ENCODE measurements at places on chromosomes 12 and 14. TPM values are rescaled to one million over a fixed set of nuclear protein-coding genes. Genes with fewer than 3 reads are reported as not detected.

DNA sequence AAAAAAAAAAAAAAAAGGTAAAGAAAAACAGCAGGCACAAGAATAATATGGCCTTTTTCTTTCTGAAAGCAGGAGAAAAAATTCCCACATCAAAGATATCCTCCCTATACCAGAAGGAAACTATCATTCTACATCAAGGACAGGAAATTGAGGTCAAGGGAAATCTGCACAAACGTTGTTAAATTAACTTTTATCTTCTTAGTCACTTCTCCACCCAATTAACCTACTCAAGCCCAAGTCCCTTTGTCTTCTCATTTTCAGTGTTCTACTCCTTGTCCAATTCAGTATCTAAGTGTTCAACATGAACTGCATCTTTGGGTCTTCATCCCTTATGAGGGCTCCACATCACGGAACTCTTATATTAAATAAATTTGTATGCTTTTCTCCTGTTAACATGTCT, 15.7 kb downstream of the NDUFA12 start:
- H3K27ac ChIP-seq, result peak overlapping the region; percentile 84
- no peaks in the 10 kb centered on the region for H3K27me3 ChIP-seq
- DNase-seq, result no peak
- H3K4me3 ChIP-seq, result peak overlapping the region; percentile 28

GRCh38 chr12:131021154-131021541, 67.4 kb downstream of the ADGRD1 start:
- no peak overlapping the region for H3K27ac ChIP-seq
- no peak overlapping the region for H3K4me3 ChIP-seq
- no peaks in the 10 kb centered on the region for H3K36me3 ChIP-seq
- no peaks in the 10 kb centered on the region for H3K27me3 ChIP-seq

Gene APOLD1
- total RNA-seq, result 14.4 TPM

GRCh38 chr12:94147991-94148738, at the start of gene PLXNC1:
PLXNC1 (plus strand) TSS chr12:94148577; CDS start chr12:94148972, 395 bp downstream.
- H3K36me3 ChIP-seq, result peaks cover 13% of the 10 kb centered on the region
- H3K4me3 ChIP-seq, result peak within 1 kb of the TSS; percentile 85
- H3K4me1 ChIP-seq, result peaks cover 43% of the 10 kb centered on the region
- H3K27me3 ChIP-seq, result peaks cover 25% of the 10 kb centered on the region

GRCh38 chr14:100532154-100532861, 54.9 kb downstream of the BEGAIN start:
- no peaks in the 10 kb centered on the region for H3K36me3 ChIP-seq
- peaks cover 19% of the 10 kb centered on the region for H3K4me1 ChIP-seq
- no peak overlapping the region for H3K4me3 ChIP-seq

DNA sequence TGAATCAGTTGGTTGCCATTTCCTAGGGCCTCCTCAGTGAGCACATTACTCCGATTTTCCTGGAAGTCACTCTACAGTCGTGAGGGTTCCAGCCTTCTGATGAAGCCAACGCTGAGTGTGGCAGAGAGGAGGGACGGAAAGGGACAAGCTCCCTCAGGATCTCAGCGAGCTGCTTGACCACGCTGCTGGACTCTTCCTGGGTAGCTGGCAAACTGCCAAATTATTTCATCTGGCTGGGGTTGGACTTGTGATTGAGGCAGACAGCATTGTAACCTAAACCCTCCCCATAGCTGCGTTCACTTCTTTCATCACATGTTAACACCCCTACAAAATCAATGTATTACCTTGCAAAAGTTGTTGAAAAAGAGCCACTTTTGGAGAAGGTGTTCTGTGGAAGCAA, 69.6 kb upstream of the CHST11 start:
- H3K4me1 ChIP-seq, result peaks cover 4% of the 10 kb centered on the region
- H3K36me3 ChIP-seq, result peaks cover 2% of the 10 kb centered on the region
- no peak overlapping the region for H3K27ac ChIP-seq

- H3K27me3 ChIP-seq, result no peaks in the 10 kb centered on the region
- DNase-seq, result no peak
- peaks cover 56% of the 10 kb centered on the region for H3K4me1 ChIP-seq
These were observed 27.4 kb downstream of the PCNX1 start for GRCh38 chr14:70934502-70935134.

GRCh38 chr12:122855928-122856831, 20.9 kb downstream of the HIP1R start:
- no peak for DNase-seq
- no peaks in the 10 kb centered on the region for H3K27me3 ChIP-seq

Gene PTHLH
- not detected for total RNA-seq

- H3K4me1 ChIP-seq, result peaks cover 9% of the 10 kb centered on the region
- H3K27me3 ChIP-seq, result no peaks in the 10 kb centered on the region
- H3K4me3 ChIP-seq, result no peak overlapping the region
- no peaks in the 10 kb centered on the region for H3K36me3 ChIP-seq
- DNase-seq, result peak; percentile 67
These were observed 15.2 kb upstream of the PEBP1 start for GRCh38 chr12:118120579-118121363.

GRCh38 chr12:47071241-47071852, 8.1 kb upstream of the PCED1B start:
- peaks cover 3% of the 10 kb centered on the region for H3K4me1 ChIP-seq
- DNase-seq, result no peak
- no peak overlapping the region for H3K4me3 ChIP-seq
- no peaks in the 10 kb centered on the region for H3K27me3 ChIP-seq
- H3K27ac ChIP-seq, result no peak overlapping the region

GRCh38 chr12:57181561-57182155, 34.2 kb upstream of the LRP1-AS start:
- no peaks in the 10 kb centered on the region for H3K36me3 ChIP-seq
- no peak for DNase-seq
- H3K4me3 ChIP-seq, result no peak overlapping the region
- H3K27ac ChIP-seq, result no peak overlapping the region
- no peaks in the 10 kb centered on the region for H3K27me3 ChIP-seq
- peaks cover 3% of the 10 kb centered on the region for H3K4me1 ChIP-seq

DNA sequence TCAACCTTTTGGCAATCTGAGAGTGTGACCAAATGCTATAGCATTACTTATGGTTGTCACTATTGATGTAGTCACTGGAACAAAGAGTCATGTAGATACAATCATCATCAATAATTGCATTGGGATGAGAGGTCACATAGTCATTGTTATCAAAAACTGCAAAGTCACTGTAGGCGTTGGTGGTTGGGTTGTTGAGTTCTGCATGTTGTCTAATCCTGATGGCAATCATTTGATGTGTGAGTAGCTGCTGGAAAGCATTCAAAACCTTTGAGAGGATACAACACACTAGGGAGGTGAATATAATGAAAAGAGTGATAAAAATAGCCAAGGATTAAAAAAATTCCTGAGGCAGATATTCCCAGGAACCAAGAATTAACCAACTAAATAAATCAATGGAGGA, 214.7 kb upstream of the SYT10 start:
- DNase-seq, result no peak
- no peaks in the 10 kb centered on the region for H3K27me3 ChIP-seq
- no peaks in the 10 kb centered on the region for H3K4me1 ChIP-seq
- no peak overlapping the region for H3K4me3 ChIP-seq
- H3K36me3 ChIP-seq, result no peaks in the 10 kb centered on the region

GRCh38 chr14:58309086-58309485, 10.7 kb downstream of the ARID4A start:
- no peak overlapping the region for H3K27ac ChIP-seq
- DNase-seq, result no peak
- H3K27me3 ChIP-seq, result no peaks in the 10 kb centered on the region
- peaks cover 4% of the 10 kb centered on the region for H3K4me1 ChIP-seq
- no peak overlapping the region for H3K4me3 ChIP-seq

- peaks cover 22% of the 10 kb centered on the region for H3K4me1 ChIP-seq
- H3K36me3 ChIP-seq, result peaks cover 17% of the 10 kb centered on the region
- H3K4me3 ChIP-seq, result no peak overlapping the region
- no peak overlapping the region for H3K27ac ChIP-seq
- no peak for DNase-seq
- H3K27me3 ChIP-seq, result no peaks in the 10 kb centered on the region
These were observed 9.1 kb downstream of the BTBD7 start for GRCh38 chr14:93323600-93324174.

Gene TAS2R8
- not detected for total RNA-seq

DNA sequence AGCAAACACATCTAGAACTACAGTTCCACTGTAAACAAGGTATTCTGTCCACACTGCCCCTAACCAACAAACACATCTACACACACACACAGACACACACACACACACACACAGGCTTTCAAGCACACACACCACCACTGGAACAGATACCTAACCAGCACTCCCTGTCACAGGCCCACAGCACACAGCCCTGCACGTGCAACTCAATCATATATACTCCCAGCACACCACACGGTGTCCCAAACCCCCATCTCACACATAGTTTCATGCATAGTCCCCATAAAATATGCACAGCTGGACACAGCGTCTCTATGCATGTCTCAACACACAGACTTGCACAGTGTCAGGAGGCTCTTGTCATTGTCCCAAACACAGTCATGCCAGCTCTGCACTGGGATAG, 27.6 kb downstream of the KRT8 start:
- H3K36me3 ChIP-seq, result no peaks in the 10 kb centered on the region
- peaks cover 15% of the 10 kb centered on the region for H3K27me3 ChIP-seq
- H3K4me1 ChIP-seq, result peaks cover 23% of the 10 kb centered on the region

Gene TAS2R31
- 1.6 TPM for total RNA-seq

DNA sequence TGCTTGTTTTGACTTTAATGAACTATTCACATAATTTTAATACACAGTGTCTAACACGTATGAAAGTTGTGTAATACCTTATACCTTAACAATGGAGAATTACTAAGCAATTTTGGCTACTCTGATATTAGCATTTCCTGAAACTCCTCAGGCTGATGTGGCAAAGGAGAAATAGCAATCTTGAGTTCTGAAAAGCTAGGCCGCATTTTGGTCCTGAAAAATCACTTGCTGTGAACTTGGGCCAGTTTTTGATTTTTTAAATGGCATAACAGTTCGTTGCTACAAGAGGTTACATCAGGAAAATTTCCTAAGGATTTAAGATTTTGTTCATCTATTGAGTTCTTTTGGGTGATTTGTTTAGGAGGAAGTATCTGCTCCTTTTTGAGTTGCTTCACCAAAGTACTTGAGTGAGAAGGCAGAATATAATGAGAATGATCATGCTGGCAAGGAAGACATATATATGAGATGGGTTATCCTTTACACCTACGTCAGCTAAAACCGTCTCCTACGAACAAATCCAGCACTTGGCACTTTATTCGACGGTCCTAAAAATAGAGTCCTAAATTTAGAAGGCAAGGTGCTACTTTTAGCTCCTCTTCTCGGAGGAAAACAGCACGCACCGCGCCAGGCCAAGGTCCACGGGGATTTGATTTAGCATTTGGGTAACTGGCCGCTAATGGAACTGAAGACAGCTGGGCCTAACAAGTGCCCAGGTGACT, 32.2 kb downstream of the MIA2 start:
- H3K27ac ChIP-seq, result peak overlapping the region; percentile 93
- H3K27me3 ChIP-seq, result no peaks in the 10 kb centered on the region
- H3K4me3 ChIP-seq, result peak overlapping the region; percentile 89
- peaks cover 44% of the 10 kb centered on the region for H3K4me1 ChIP-seq
- DNase-seq, result no peak

Gene PMCH
- not detected for total RNA-seq

GRCh38 chr14:59428581-59429012, 36.6 kb downstream of the GPR135 start:
- no peaks in the 10 kb centered on the region for H3K36me3 ChIP-seq
- H3K4me1 ChIP-seq, result no peaks in the 10 kb centered on the region
- no peak overlapping the region for H3K27ac ChIP-seq
- H3K4me3 ChIP-seq, result no peak overlapping the region
- DNase-seq, result no peak

DNA sequence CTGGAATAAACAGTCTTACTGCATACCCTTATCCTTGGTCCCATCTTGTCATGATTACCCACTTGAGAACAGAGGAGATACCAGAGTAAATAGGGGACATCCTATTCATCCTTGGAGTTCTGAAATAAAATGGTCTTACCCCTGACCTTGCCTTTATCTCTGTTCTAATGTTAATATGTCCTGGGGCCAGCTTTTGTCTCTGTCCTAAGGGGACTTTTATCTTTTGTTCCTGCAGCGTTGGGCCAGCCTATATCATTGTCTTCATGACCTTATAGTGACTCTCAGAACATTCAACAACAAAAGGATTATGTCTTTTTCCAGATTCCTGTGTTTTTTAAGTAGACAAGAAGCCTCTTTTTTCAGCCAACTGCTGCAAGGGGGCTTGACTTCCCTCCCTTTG, 1057.5 kb downstream of the LRFN5 start:
- H3K27ac ChIP-seq, result no peak overlapping the region
- H3K27me3 ChIP-seq, result no peaks in the 10 kb centered on the region
- H3K4me1 ChIP-seq, result no peaks in the 10 kb centered on the region
- DNase-seq, result no peak
- H3K36me3 ChIP-seq, result no peaks in the 10 kb centered on the region

GRCh38 chr12:71046215-71046614, 111.6 kb downstream of the TSPAN8 start:
- DNase-seq, result no peak
- H3K4me3 ChIP-seq, result no peak overlapping the region
- no peaks in the 10 kb centered on the region for H3K36me3 ChIP-seq
- no peaks in the 10 kb centered on the region for H3K4me1 ChIP-seq
- no peak overlapping the region for H3K27ac ChIP-seq
- no peaks in the 10 kb centered on the region for H3K27me3 ChIP-seq

GRCh38 chr12:116561181-116561821, 2.1 kb downstream of the MAP1LC3B2 start:
- no peak for DNase-seq
- peaks cover 28% of the 10 kb centered on the region for H3K36me3 ChIP-seq
- H3K27ac ChIP-seq, result peak overlapping the region; percentile 64
- peaks cover 2% of the 10 kb centered on the region for H3K27me3 ChIP-seq

DNA sequence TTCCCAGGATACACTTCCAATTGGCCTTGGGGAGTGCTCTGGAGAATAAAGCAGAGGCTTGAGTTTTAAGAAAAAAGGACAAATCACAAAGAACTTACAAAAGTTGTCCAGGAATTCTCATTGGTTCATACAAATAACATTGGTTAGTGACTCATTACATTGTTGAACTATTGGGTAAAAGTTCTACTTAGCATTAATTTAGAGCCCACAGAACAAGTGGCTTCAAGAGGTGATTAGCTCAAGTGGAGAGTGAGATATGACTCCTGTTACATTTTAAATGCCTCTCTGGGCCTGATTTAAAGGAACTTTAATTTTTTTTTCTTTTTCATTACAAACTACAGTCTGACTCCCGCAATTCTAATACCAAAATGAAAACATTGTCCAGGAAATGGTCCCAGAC, 72.9 kb downstream of the ASCL4 start:
- peaks cover 62% of the 10 kb centered on the region for H3K27me3 ChIP-seq
- no peak overlapping the region for H3K4me3 ChIP-seq
- H3K27ac ChIP-seq, result no peak overlapping the region
- no peaks in the 10 kb centered on the region for H3K36me3 ChIP-seq
- DNase-seq, result no peak
- no peaks in the 10 kb centered on the region for H3K4me1 ChIP-seq

Gene TAS2R7
- total RNA-seq, result not detected

Gene CDKL1
- 11.5 TPM for total RNA-seq

GRCh38 chr14:98133806-98134205, 1138.2 kb downstream of the BCL11B start:
- peaks cover 1% of the 10 kb centered on the region for H3K36me3 ChIP-seq
- H3K27ac ChIP-seq, result no peak overlapping the region
- H3K27me3 ChIP-seq, result no peaks in the 10 kb centered on the region
- no peak overlapping the region for H3K4me3 ChIP-seq
- DNase-seq, result no peak

- H3K36me3 ChIP-seq, result peaks cover 78% of the 10 kb centered on the region
- no peaks in the 10 kb centered on the region for H3K27me3 ChIP-seq
- H3K27ac ChIP-seq, result no peak overlapping the region
- no peaks in the 10 kb centered on the region for H3K4me1 ChIP-seq
- no peak overlapping the region for H3K4me3 ChIP-seq
These were observed 12.6 kb downstream of the NOPCHAP1 start for GRCh38 chr12:104998423-104999346.

GRCh38 chr14:104735830-104736642, 12.0 kb downstream of the ADSS1 start:
- no peak overlapping the region for H3K27ac ChIP-seq
- no peaks in the 10 kb centered on the region for H3K36me3 ChIP-seq
- H3K4me3 ChIP-seq, result no peak overlapping the region
- no peaks in the 10 kb centered on the region for H3K4me1 ChIP-seq
